Mesothelial cell of epicardium (in vitro differentiated cells): ENCODE measurements at places on chromosomes 7 and 10.

DNA sequence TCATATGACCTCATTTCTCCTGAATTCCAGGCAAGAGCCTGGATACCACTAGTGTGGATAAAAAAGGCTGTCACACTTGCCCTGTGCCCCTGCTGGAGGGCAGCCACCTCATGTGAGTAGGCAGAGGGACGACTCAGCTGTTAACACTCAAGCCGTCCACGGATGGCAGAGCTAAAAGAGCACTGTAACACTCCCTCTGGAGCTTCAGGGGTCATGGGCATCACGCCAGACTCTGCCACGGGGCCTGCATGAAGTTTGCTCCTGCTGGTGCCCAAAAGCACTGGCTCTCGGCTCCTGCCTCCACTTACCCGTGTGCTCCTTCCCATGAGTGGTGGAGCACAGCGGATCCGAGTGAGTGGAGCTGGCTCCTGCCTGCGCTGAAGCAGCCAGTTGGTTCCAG, 919.8 kb upstream of the C7orf33 start:
- no peak overlapping the region for H3K4me3 ChIP-seq
- H3K36me3 ChIP-seq = no peaks in the 10 kb centered on the region
- no peak overlapping the region for H3K27ac ChIP-seq
- no peak for DNase-seq

GRCh38 chr10:129704225-129704624, 237.2 kb downstream of the MGMT start:
- no peak for DNase-seq
- H3K36me3 ChIP-seq = peaks cover 4% of the 10 kb centered on the region
- no peak overlapping the region for H3K4me3 ChIP-seq
- H3K27ac ChIP-seq = no peak overlapping the region
- H3K4me1 ChIP-seq = peaks cover 9% of the 10 kb centered on the region

DNA sequence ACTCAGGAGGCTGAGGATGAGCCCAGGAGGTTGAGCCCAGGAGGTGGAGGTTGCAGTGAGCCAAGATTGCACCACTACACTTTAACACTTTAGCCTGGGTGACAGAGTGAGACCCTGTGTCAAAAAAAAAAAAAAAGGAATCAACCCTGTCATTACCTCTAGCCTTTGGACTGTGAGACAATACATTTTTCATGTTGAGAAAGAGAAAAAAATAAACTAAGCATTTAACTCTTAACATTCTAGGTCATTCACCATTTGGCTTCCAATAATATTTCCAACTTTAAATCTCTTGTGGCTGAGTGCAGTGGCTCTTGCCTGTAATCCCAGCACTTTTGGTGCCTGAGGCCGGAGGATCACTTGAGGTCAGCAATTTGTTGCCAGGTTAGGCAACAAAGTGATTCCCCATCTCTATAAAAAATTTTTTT, 41.9 kb upstream of the TPST1 start:
- no peak overlapping the region for H3K4me3 ChIP-seq
- DNase-seq = no peak
- H3K27me3 ChIP-seq = no peaks in the 10 kb centered on the region
- no peaks in the 10 kb centered on the region for H3K4me1 ChIP-seq

GRCh38 chr7:27104341-27105058, 2.0 kb upstream of the HOXA2 start:
- DNase-seq = no peak
- peaks cover 93% of the 10 kb centered on the region for H3K4me1 ChIP-seq
- peak overlapping the region; percentile 98 for H3K4me3 ChIP-seq
- H3K27ac ChIP-seq = peak overlapping the region; percentile 100
- H3K27me3 ChIP-seq = no peaks in the 10 kb centered on the region

DNA sequence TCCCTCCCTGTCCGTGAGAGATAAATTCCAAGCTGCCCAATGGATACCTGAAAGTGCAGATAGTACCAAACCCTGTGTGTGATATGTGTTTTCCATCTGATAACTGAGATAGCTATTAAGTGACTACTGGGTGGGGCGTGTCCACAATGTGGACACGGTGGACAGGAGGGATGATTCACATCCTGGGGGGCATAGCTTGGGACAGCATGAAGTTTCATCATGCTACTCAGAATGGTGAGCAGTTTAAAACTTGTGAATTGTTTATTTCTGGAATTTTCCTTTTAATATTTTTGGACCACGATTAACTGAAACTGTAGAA, 158.6 kb downstream of the CREB5 start:
- H3K27me3 ChIP-seq = peaks cover 16% of the 10 kb centered on the region
- no peak overlapping the region for H3K4me3 ChIP-seq
- no peak overlapping the region for H3K27ac ChIP-seq
- H3K36me3 ChIP-seq = no peaks in the 10 kb centered on the region
- DNase-seq = no peak
- peaks cover 33% of the 10 kb centered on the region for H3K4me1 ChIP-seq

DNA sequence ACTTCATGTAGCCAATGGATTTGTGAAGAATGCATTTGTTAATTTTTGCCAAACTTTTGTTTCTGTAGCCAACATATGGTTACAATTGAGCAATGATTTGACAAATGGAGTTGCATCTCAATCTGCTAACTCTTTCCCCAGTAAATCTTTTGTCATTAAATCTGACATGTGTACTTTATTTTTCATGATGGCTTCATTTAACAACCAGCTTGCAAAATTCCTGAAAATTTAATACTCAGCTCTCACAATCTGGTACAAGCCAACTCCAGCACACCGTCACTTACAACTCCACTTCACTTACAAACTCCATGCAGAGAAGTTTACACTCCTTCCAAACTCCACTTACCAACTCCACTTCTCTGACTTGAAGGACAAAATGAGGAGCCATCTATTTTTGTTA, 26.5 kb upstream of the HIBADH start:
- no peak overlapping the region for H3K27ac ChIP-seq
- no peaks in the 10 kb centered on the region for H3K27me3 ChIP-seq
- peaks cover 2% of the 10 kb centered on the region for H3K36me3 ChIP-seq
- DNase-seq = no peak
- H3K4me3 ChIP-seq = no peak overlapping the region
